NB4 (cell line): ENCODE measurements at places on chromosomes 3 and 15.
A peak's percentile ranks its signal among the peaks of the same experiment; 100 is the strongest.

- no peak for DNase-seq
These were observed 1.5 kb upstream of the SLC35G2 start for GRCh38 chr3:136817448-136817847.

GRCh38 chr3:44424758-44425157, 52.7 kb downstream of the ZNF445 start:
- DNase-seq = no peak

DNA sequence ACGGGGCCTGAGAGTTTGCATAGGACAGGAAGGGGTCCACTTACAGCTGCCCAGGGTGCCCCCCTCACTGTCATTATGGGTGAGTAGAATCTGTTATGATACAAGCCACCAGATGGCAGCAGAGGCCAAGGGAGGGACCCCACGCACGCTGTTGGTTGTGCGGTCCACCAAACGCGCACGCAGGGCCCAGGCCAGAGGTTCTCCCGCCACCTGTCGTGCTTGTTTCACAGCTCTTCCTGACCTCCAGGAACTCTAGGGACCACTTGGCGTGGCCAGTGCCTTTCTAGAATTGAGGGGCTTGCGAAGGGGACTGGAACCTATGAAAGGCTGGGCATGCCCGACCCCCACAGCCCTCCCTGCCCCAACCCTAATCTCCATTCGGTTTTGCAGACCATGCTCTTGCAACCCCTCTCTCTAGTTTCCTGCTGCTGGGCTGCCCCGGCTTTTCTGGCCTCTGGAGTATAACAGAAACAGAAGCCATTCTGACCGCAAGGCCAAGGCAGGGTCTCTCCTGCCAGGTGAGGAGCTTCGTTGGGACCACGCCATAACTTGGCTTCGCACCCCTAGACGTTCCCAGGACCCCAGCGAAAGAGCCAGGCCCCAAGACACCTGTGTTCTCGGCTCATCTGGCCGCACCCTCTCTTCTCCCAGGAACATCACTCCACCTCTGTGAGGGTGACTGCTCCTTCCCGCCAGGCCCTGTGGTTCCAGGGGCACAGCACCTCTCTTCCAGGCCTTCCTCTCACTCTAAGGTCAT, 46.0 kb downstream of the ALDH1L1 start:
- peak; percentile 62 for DNase-seq

DNA sequence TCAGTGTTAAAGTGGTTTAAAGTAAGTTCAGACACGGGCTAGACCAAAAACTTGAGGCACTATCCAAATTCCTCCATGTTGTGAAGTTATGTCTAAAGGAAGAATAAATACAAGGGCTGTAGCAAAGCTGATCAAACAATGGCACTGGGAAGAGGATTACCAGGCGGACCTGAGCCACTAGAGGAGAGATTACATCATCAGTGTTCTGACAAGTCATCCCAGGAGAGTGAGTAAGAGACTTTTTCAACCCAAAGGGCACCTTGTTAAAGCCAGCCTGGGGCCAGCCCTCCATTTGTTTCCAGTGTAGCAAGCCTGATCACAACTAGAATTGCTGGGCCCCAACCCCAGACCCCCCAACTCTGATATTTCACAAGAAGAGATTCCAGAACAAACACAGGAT, 166.9 kb downstream of the DCLK3 start:
- peak; percentile 2 for DNase-seq

DNA sequence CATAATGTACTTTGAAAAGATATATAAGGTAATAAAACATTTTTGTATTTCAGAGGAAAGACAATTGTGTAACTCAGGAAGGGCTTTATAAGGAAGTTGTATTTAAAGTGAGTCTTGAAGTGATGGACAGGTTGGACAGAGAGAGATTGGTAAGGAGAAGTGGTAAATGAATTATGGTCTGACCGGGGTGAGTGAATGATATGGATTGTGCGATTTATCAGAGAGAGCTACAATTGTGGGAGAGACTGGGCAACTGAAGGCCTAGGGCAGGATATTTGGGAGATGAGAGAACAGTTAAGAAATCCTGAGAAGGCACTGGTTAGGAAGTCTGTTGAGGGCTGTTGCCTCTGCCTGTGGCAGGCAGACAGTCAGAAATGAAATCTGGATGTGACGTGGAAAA, 14.8 kb downstream of the IL1RAP start:
- DNase-seq = peak; percentile 61
